Osteoblast (primary cell): ENCODE measurements at places on chromosomes 2 and 18.

GRCh38 chr2:70050631-70051425 lies 36.4 kb upstream of the PCBP1 start:
- no peak for DNase-seq

DNA sequence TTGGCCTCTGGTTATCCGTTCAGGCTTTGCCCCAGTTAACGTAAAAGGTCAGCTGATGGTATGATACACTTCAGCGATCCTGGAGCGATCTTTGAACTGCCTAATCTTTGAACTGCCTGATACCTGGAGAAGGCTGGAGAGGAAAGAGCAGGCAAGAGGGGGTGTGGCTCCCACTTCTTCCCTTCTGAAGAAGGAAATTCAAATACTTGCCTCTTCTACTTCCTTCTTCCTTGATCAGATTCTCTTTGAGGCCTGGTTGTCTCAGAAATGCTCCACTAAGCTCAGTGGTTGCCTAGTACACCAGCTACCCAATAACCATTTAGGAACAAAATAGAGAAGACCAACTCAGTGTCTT lies 619 bp downstream of the GALM start:
- peak; percentile 54 for DNase-seq

DNA sequence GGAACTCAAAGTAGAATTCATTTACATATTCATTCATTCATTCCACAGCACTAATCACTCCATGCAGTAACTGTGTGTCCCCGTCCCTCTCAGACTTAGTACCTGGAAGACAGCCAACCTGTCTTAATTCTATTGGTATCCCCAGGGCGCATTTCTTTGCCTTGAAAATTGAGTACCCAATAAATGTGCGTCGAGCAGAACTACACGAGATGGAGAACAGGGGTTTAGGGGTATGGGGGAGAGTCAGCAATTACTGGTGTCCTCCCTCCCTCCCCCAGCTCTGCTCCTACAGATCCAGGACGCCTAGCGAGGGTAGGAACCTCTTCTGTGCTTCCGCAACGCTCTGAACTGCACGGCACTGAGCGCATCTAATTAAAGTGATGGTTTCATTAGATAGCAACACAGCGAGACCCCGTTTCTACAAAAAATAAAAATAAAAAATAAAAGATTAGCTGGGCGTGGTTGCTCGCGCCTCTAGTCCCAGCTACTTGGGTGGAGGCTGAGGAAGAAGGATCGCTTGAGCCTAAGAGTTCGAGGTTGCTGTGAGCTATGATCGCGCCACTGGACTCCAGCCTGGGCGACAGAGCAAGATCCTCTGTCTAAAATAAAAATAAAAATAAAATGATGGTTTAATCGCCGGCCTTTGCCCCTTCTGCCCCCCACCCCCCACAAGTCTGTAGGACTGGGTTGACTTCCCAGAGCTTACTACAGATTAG lies 614 bp upstream of the FKBP1B start:
- peak; percentile 48 for DNase-seq

GRCh38 chr2:73938718-73939352 lies 12.2 kb downstream of the DGUOK start:
- no peak for DNase-seq

DNA sequence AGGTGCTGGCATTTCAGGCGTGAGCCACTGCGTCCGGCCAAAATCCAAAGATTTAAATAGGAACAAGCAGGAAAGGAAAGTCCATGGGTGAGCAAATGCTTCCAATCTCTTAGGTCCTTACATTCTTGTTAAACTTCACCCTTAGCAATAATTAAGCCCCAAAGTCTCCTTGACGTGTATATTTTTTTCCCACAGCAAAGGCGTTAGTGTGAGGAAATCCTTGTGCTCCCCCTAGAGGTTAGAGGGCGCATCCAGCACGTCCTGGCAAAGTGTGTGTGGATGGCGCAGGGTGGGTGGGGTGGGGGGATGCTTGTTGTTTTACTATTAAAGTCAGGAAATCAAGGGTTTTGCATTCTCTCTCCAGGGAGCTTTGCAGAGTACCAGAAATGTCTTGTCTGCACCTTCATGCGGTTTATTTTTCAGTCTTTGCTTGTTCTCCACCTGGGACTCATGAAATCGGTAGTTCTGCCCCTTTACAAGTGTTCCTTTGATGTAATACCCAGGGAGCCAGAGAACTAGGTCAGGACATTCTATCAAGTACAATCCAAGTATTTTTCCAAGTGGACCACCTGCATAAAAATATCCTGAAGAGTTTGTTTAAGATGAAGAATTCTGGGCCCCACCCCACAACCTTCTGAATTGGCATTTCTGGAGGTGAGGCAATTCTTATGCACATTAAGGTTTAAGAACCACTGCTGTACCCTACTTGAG lies 22.2 kb upstream of the ITSN2 start:
- DNase-seq: peak; percentile 88

GRCh38 chr2:46703588-46703987 lies 212.0 kb downstream of the MCFD2 start:
- DNase-seq: no peak

- DNase-seq: no peak
These were observed 42.6 kb upstream of the SETBP1 start for GRCh38 chr18:44638034-44638540.

- no peak for DNase-seq
These were observed 179.1 kb downstream of the HAUS1 start for GRCh38 chr18:46283268-46283667.
